Fibroblast of the aortic adventitia (primary cell): ENCODE measurements at places on chromosomes 12 and 14. TPM values are rescaled to one million over a fixed set of nuclear protein-coding genes. Genes with fewer than 3 reads are reported as not detected.

GRCh38 chr14:24079491-24080141 is 8.3 kb downstream of the CPNE6 start:
- DNase-seq: no peak

DNA sequence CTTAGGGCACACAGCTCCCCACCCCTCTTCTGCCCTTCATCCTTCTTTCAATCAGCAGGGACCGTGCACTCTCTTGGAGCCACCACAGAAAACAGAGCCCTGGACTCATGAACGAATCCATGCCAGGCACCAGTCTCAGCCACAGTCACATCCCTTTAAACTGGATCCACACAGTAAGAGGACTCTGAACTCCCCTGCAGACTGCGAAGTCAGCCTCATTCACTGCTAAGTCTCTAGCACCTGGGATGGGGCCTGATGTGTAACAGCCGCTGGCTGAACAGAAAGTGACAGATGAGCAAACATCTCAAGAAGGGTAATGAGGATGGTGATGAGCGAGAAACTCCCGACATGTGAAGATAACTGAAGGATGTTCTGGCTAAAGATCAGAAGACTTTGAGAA is 45.8 kb upstream of the IQSEC3 start:
- no peak for DNase-seq

DNA sequence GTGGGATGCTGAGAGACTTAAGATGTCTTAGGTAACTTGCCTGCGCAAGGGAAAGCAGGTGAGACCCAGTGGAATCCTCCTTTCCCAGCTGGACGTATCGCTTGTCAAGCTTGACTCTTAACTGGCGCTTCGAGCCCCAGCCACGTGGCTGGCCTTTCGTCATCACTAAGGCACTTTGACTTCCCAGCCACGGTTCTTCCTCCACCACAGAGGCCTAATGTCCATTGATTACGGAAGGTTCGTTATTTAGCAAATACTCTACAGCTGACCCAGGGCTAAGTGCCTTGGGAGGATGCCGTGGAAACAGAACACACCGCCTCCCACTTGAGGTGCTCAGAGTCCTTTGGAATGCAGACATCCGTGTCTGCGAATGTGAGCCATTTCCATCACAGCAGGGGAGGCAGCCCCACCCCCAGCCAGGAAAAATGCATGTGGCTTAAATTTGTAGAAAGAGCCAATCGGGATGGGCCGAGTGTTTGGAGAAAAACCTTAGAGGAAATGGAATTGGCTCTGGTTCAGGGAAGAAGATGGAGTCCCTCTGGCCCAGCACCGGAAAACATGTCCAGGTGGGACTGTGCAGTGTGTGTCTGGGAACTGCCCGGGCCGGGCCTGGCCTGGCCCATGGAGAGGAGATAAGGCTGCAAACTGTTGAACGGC is 115.7 kb downstream of the PLXNC1 start:
- peak; percentile 11 for DNase-seq

GRCh38 chr14:68800390-68800789 is 7.5 kb upstream of the ZFP36L1 start:
- peak; percentile 51 for DNase-seq

- DNase-seq: no peak
Measured at GRCh38 chr12:75702477-75703093, 191.2 kb upstream of the KRR1 start.

DNA sequence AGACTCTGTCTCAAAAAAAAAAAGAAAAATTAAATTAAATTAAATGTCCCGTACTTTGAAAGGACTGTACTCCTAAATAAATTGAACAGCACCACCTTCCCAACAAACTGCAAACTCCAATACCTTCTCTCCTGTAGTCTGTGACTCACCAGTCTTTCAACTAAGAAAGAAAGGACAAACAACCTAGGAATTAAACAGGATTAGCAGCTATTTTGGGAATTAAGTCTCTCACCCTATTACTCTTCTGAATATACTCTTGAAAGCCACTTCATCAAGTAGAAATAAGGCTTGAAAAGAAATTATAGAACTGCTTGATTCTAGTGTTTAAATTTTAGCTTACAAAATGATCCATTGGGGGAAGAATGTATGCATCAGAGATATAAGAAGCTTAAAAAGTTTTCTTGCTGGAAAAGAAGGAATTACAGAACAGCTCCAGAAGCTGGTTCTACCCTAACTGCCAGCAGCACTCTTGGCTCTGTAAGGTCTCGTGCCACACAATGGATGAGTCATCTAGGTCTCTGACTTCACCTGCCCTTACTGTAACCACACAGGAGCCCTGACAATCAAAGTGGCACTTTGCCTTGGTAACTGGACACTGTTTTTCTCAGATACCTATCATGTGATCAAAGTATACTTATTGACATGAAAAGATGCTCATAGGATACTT is 57.0 kb upstream of the CERS5 start:
- peak; percentile 65 for DNase-seq

GRCh38 chr12:74957231-74957630 is 252.4 kb downstream of the KCNC2 start:
- no peak for DNase-seq

- DNase-seq: no peak
Measured at GRCh38 chr12:108861878-108862587, 4.7 kb upstream of the SSH1 start.

DNA sequence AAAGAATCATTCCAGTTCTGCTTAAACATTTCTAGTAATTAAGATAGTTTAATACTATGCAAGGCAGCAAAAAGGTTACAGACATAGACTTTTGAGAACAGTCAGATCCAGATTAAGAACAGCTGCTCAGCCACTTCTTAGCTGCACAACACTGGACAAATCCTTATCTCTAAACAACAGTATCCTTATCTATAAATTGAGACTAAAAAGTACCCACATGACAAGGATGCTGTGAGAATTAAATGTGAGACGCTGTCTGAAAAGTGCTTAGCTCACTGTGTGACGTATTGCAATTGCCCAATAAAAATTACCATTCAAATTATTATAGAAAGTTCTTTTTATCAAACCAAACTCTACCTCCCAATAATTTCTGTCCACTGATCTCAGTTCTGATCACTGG is 35.5 kb downstream of the BORCS5 start:
- peak; percentile 77 for DNase-seq

DNA sequence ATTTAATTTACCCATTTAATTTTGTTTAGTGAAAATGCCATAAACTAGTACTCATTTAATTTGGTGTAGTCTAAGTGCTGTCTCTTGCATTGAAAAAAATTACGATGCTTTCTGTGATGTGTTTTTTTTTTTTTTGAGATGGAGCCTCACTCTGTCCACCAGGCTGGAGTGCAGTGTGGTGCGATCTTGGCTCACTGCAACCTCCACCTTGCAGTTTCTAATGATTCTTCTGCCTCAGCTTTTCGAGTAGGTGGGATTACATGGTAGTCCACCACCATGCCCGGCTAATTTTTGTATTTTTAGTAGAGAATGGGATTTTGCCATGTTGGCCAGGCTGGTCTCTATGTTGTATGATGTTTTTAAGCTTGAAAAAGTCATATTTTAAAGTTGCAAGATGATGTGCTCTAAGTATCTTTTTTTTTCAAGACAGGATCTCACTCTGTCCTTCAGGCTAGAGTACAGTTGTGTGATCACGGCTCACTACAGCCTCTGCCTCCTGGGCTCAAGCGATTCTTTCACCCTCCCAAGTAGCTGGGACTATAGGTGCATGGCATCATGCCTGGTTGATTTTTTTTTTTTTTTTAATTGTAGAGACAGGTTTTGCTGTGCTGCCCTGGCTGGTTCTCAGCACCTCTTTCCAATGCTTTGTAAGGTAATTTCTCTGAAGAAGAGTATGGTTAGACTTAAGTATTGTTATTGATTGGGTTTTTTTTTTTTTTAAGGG is 8.6 kb downstream of the LRRC10 start:
- DNase-seq: no peak

GRCh38 chr14:75238756-75239455 is 39.7 kb upstream of the FOS start:
- DNase-seq: no peak

- no peak for DNase-seq
Measured at GRCh38 chr14:95522556-95522955, 6.1 kb upstream of the SYNE3 start.

DNA sequence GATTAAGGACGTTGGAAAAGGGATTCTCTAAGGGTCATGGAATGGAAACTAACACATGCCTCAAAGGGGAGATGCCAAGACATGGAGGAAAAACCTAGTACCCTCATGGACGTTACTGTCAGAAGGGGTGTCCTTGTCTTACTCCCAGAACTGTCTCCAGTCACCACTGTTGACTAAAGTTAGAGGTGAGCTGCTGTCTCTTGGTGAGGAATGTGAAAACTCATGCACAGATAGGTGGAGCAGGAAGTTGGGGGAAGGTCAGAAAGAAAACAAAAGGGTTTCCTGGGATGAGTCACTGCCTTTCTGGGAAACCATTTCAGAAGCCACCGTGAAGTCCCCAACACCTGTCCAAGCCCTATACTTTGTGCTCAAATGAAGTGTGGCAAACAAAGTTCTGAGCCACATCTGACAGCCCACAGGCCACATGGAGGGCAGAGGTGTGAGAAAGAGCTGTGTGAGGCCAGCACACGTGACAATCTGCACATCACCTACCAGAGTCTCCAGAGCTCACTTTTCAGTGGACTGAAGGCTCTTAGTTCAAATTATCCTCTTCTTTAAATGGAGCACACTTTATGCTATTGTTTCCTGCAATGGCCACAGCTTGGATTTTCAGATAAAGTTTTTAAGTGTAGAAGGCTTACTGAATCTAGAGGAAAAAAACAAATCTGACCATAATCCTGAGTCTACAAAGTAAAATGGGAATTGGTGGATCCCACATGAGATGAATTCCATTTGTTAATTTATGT is 92.9 kb upstream of the EGLN3 start:
- no peak for DNase-seq

GRCh38 chr12:4723226-4723625 is 3.0 kb downstream of the GALNT8 start:
- DNase-seq: no peak

DNA sequence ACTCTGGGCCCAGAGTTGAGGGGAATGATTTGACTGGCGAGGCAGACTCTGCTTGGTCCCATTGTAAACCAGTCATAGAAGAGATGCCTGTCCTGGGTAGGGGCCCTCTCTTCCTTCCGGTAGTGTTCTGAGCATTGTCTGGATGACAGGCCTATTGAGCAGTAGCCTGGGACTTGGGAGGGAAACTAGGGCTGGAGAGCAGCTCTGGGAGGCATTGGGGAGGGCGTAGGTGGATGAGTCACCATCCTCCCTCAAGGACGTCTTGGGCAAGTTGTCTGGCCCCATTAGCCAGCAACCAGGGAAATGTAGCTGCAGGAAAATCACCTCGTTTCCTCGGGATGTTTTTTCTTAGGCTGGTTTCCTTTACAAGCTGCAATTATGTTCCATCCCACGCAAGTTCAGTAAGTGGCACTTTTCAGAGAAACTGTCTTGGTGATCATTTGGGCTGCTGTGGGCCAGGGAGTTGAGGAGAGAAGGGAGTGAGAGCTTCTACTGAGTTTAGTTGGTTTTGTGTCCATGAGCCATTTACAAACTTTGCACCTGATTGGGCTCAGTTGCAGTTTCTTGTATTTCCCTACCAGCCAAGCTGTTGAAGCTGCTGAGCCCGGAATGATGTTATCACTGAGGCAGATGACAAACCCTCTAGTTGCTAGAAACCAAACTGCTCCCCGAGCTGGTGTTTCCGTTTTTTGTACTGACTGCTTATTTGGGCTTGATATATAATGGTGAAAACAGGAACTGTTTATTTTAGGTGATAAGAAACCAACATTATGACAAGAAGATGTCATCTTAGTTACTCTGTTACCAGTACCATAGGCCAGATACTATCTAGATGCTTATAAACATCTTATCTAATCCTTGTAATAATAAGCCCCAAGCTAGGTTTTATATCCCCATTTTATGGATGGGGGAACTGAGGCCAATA is 147.6 kb downstream of the CHST11 start:
- peak; percentile 97 for DNase-seq

DNA sequence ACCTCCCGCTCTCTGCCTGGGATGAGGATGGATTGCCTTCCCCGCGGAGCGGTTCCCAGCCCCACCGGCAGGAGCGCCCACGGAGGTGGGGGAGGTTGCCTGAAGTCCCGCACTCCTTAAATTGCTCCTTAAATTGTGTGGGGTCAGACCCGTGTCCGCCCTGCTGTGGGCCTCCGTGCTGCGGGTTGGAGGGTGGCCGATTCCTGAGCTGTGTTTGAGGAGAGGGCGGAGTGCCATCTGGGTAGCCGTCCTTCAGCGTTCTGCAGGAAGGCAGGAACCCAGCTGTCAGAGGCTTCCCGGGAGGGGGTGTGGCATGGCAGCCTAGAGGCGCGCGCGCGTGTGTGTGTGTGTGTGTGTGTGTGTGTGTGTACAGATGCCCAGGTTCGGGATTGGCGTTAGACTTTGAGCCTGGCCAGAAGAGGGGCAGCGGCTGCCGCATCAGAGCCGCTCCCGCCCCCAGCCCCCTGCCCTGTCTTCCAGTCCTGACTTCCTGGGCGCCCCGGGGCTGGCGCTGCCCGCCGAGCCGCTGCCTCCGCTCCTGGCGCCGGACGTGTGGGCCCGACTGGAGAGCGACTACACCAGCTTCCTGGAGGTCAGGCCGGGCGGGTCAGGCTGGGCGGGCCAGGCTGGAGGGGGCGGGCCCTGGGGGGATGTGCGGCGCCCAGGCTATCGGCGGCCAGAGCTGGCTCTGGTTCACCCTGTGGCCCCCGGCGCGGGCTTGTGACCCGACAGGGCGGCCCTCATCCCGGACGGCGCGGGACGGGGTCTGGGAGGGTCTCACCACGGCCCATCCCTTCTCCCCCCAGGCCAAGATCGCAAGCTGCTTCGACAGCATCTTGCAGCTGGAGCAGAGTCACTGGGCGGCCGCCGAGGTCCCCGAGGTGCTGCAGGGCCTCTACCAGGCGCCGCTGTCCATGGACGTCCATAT is 9.2 kb downstream of the EXOC3L4 start:
- peak; percentile 55 for DNase-seq

- peak; percentile 92 for DNase-seq
Measured at GRCh38 chr12:32671930-32672780, 6.9 kb upstream of the DNM1L start.

- peak; percentile 16 for DNase-seq
Measured at GRCh38 chr12:30926243-30927221, at the start of gene TSPAN11. Gene TSPAN11, plus strand, starts transcription at chr12:30926748. Its CDS starts 27,244 bp downstream, at chr12:30953992.

GRCh38 chr14:68208218-68208617 is 388.6 kb downstream of the RAD51B start:
- peak; percentile 90 for DNase-seq

- DNase-seq: no peak
Measured at GRCh38 chr12:55631733-55632132, 5.0 kb upstream of the OR10P1 start.

The LPCAT3 gene
- 5.7 and 10.6 TPM in 2 replicates for total RNA-seq

The LPAR5 gene
- total RNA-seq: not detected in 2 replicates

The GARIN6 gene
- total RNA-seq: not detected in 2 replicates

The GNS gene
- total RNA-seq: 162 and 166 TPM in 2 replicates

The RPL10L gene
- total RNA-seq: not detected in 2 replicates

The AGAP2 gene
- 0.25 and 0.27 TPM in 2 replicates for total RNA-seq

The GALNT4 gene
- 8.3 and 12.1 TPM in 2 replicates for total RNA-seq

The TAS2R20 gene
- total RNA-seq: 1.9 and 5.0 TPM in 2 replicates

The MYH6 gene
- total RNA-seq: not detected in 2 replicates

The BCL2L14 gene
- total RNA-seq: not detected in 2 replicates

The SERPINA3 gene
- total RNA-seq: 5.3 and 13.6 TPM in 2 replicates

The KRT7 gene
- total RNA-seq: 1.4 and 20.0 TPM in 2 replicates

The DBX2 gene
- 0.08 and 0.72 TPM in 2 replicates for total RNA-seq

The LDHB gene
- 579 and 828 TPM in 2 replicates for total RNA-seq
